ENCODE measurements at places on chromosomes 13 and 19.

GRCh38 chr19:29446361-29446760, 79.4 kb upstream of the VSTM2B start:
- DNase-seq, result no peak

- DNase-seq, result no peak
Measured at GRCh38 chr13:103104340-103104739, 38.1 kb upstream of the SLC10A2 start.

DNA sequence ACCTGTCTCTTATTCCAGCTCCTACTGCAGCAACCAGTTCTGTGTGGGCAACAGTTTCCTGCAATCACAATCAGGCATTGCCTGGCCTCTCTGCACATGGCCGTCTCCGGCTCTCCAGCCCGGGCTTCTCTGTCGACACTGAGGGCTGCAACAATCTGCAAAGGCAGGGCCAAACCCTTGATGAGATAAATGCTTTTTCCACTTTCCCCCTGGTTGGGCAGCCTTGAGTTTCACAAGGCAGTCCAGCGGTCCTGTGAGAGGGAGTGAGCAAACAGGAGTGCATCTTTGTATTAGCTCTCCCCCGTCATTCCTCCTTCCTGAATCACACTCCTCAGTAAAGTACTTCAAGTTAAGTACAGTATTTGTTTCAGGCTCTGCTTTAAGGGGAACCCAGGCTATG, 40.7 kb upstream of the VWA8 start:
- DNase-seq, result peak; percentile 63

GRCh38 chr13:22235285-22235949, 564.5 kb downstream of the FGF9 start:
- DNase-seq, result peak; percentile 16

- DNase-seq, result no peak
Measured at GRCh38 chr13:45297456-45298205, 43.4 kb downstream of the TPT1 start.

- peak; percentile 30 for DNase-seq
Measured at GRCh38 chr13:42110410-42111155, 62.1 kb downstream of the DGKH start.

All from AG08396 (cell line).